GM12878 (cell line): ENCODE measurements at places on chromosomes 3 and 15. TPM values are rescaled to one million over a fixed set of nuclear protein-coding genes. Genes with fewer than 3 reads are reported as not detected.

BTLA gene
- polyA plus RNA-seq, result 55.4 and 65.7 TPM in 2 replicates

CHRNA5 gene
- polyA plus RNA-seq, result 0.61 and 0.74 TPM in 2 replicates

PLSCR5 gene
- polyA plus RNA-seq, result not detected in 2 replicates

NDN gene
- 0.10 TPM in 1 of 2 replicates, not detected in the other for polyA plus RNA-seq

MYO5C gene
- 0.36 and 0.75 TPM in 2 replicates for polyA plus RNA-seq

DNAJB8 gene
- polyA plus RNA-seq, result not detected in 2 replicates
